ENCODE measurements at places on chromosomes 2 and 18.

GRCh38 chr2:8984855-8985254 is 18.6 kb downstream of the MBOAT2 start:
- DNase-seq: no peak

DNA sequence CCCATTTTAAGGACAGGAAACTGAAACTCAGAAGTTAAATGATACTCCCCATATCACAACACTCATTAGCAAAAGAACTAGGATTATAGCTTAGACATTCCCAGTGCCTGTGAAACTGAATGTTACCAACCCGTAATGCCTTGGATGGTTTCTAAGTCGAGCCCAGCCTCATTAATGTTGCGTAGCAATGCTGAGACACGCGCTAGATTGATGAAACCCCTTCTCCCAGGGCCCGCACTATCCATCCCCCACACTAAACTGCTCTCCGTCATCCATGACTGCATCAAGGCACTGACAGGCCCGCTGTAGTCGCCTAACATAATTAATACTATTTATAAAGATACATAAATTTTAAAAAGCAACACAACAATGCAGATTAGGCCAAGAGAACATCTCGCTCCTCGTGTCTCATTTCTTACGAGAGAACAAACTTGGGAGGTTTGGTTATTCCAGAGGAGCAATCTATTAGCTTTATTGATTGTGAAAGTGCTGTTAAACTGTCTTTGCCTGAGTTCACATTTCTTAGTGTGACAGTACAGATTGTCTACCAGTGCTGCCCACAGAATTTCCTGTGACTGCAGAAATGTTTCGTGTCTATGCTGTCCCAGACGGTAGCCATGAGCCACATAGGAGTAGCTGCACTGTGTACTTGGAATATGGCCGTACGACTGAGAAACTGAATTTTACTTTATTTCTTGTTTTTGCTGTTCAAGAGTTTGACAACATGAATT is 312.2 kb upstream of the RAB12 start:
- no peak for DNase-seq

GRCh38 chr18:79387615-79388014 is 8.1 kb upstream of the NFATC1 start:
- DNase-seq: no peak

GRCh38 chr2:166487171-166487570 is 6.9 kb downstream of the SCN7A start:
- no peak for DNase-seq

- DNase-seq: no peak
Observed at GRCh38 chr2:17962876-17963275, 84.4 kb downstream of the KCNS3 start.

DNA sequence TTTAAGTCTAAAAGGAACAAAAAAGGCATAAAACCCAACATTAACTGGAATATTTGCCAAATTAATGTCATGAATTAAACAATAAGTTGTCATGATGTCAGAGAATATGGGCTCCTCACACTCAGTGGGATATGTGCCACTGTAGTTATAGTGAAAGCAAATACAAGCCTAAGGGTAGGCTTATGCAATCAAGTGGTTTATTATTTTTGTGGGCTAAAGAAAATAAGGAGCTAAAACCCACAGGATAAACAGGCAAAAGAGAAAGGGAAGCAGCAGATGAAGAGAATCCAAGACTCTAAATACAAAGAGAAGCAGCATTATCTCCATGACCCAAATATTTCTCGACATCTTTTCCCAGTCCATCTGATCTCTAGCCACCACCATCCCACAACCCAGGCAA is 17.5 kb downstream of the YWHAQ start:
- no peak for DNase-seq

GRCh38 chr2:216932863-216933548 is 73.1 kb upstream of the TNP1 start:
- DNase-seq: no peak

DNA sequence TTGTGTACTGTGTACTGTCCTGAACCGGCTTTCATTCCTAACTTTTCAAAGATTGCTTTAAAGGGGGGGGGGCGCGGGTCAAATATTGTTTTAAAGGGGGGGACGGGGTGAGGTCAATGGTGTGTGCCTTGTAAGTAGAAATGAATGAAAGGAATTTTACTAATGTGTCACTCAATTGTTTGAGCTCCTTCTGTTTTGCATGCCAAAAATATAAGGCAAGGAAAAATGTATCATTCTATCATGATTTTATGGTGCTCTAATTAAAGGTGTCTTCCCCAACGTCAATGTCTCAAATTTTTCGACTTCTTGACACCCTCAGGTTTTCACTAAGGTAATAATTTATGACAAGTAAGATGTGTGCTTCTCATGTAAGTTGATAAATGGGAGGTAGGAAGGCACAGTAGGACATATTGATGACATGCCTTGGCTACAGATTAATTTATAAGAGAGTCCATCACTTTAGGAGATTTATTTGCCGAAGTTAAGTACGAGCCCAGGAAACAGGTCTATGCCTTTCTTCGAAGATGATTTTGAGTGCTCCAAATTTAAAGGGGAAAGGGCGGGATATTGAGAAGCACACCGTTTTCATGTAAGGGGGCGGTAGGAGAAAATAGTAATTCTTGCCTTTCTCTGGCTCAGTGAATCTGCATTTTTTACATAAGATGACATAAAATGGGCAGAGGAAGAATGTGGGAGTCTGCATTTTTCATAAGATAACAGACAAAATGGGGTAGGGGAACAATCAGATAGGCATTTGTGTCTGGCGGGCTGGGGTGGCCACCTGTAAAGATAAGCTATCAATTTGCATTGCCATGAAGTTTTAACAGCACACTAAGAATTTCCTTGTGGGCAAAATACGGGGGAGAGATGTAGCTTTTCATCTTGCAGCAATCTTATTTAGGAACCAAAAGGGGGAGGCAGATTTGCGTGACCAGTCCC is 1.2 kb upstream of the TRAPPC8 start:
- DNase-seq: no peak

DNA sequence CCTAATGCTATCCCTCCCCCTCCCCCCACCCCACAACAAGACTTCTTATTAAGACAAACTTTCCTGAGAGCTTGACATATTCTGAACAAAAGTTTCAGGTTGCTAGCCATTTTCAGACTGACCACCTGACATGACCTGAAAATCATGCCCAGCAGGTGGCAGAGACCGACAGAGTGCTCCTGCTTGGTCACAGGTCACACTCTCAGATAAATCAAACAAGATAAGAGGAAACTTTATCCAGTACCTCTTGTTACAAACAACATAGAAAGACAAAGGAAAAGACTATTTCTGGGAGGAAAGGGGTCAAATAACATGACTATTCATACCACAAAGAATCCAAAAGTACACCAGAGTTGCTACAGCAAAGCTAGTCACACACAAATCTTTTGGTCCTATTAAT is 107.4 kb downstream of the TMEM200C start:
- DNase-seq: no peak

DNA sequence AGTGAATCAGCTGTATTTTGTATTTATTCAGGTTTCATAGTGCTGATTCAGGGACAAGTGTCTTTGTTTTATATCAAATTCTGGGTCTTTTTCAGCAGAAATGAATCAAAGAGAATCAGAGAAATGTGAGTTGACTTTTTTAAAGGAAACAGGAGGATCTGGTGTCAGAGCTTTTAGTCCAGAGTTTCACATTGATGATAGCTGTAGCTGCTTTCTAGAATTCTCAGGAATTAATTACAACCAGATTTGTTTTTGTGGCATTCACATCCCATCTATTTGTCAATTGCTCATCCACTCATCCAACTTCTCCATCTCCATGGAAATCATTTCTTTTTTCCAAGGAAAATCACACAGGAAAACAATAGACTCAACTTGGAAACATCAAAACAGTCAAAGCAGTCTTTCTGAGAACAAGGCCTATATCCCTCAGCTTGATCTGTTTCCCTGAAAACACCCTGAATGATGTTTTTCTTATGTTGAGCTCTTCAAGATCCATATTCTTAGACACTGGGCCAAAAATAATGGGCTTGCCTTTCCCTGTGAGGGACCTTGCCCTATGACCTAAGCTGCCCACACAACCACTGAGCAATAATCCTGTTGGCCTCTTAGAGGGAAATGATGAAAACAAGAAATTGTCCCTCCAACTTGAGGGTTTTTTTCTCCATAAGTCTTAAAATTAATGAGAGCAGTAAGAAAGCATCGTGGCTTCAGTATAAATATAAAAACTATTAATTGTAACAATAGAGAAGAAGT is 249.5 kb upstream of the FN1 start:
- DNase-seq: no peak

DNA sequence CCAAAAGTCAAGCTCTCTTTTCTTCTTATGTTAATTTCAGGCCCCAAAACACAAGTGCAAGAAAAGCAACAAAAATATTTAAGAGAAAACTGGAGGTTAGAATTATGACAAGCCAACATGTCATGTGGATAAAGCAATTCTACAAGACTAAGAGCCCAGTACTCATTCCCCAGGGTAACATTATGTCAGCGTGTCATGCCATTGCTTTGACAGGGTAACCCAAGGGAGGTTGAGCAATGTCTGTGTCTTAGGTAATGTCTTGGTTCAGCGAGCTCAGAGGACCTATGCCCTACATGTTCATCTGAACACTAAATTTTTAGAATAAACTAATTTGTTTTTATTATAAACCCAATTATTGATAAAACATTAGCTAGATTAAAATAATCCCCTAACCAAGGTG is 173.2 kb upstream of the ZNF804A start:
- no peak for DNase-seq

GRCh38 chr2:230425377-230425776 is 9.4 kb downstream of the SP100 start:
- DNase-seq: no peak

DNA sequence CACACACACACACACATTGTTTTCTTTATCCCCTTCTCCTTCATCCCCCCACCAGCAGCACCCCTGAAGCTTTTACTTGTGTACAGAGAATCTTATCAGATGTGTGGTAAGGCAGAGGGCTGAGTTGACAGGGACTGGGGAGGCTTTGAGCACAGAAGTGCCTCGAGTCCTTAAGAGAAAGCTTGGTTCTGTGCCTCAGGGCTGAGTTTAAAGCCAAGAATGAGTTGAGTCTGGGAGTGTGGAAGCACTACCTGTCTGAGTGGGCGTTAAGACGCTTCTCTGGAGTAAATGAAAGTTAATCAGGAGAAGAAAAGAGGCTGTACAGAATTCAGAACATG is 2.7 kb downstream of the ID2 start:
- no peak for DNase-seq

GRCh38 chr2:160247296-160248035 is 47.4 kb upstream of the ITGB6 start:
- no peak for DNase-seq

GRCh38 chr18:78622907-78623541 is 356.6 kb upstream of the SALL3 start:
- DNase-seq: no peak

- DNase-seq: no peak
Observed at GRCh38 chr2:215280326-215280725, 31.5 kb upstream of the ATIC start.

- no peak for DNase-seq
Observed at GRCh38 chr18:59604877-59605276, 92.3 kb downstream of the CCBE1 start.

DNA sequence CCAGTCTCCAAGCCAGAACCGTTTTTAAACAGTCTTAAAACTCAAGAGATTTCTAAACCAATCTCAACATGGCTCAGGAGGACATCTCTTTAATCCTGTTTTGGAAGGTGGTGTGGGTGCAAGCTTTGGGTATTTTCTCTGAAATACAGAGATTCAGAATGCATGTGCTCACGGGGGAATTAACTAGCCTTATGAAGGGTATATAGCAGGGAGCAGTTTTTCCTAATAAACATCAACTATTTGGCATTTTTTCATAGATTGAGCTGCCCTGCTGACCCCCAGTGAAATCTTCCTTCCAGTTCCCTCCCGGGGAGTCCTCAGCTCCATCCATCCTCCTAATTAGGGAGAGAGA is 122.6 kb downstream of the SMAD7 start:
- no peak for DNase-seq

GRCh38 chr2:196759378-196759706 is 40.1 kb downstream of the GTF3C3 start:
- DNase-seq: no peak

GRCh38 chr18:80213182-80213581 is 34.1 kb downstream of the PARD6G start:
- no peak for DNase-seq

GRCh38 chr2:63842149-63843061 is 709 bp downstream of the UGP2 start:
- DNase-seq: no peak

- DNase-seq: no peak
Observed at GRCh38 chr2:2640818-2641217, 309.7 kb upstream of the MYT1L start.

- DNase-seq: no peak
Observed at GRCh38 chr2:241935774-241936173, 66.2 kb downstream of the RTP5 start.

GRCh38 chr18:77896586-77897252 is 647.1 kb downstream of the GALR1 start:
- DNase-seq: no peak

DNA sequence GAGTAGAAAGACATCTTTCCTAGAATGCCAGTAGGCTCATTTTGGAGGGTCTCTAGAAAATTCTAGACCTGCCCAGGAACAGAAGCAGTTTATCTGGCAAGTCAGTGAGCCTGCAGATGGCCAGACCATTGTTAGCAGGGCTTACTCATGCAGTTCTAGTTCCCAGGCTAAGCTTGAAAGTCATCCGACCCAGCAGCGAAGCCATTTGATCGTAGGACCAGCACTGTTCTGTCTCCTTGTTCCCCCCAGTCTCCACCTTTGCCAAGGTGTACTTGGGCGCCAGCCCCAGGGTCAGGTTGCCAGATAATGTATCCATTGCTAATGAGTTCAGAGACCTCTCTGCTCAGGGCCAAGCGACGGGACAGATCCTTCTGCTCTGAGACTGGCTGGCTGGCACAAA is 70.1 kb downstream of the EPAS1 start:
- no peak for DNase-seq

DNA sequence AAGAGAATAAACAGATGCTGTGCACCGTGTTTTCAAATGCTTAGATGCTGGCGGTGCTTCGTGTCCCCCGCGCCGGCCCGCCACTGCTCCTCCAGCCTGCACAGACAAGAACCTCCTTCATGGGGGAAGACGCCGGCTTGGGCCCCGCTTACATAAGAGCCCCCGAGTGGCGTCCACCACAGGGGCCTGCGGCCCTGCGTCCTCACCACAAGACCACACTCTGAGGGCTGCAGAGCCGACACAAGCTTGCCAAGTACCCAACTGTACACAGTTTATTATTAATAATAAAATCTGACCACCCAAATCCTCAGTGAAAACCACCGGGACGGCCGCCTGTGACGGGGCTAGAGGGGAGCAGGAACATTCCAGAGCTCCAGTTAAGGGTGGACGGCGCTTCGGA is 232.2 kb downstream of the HDAC4 start:
- DNase-seq: no peak

DNA sequence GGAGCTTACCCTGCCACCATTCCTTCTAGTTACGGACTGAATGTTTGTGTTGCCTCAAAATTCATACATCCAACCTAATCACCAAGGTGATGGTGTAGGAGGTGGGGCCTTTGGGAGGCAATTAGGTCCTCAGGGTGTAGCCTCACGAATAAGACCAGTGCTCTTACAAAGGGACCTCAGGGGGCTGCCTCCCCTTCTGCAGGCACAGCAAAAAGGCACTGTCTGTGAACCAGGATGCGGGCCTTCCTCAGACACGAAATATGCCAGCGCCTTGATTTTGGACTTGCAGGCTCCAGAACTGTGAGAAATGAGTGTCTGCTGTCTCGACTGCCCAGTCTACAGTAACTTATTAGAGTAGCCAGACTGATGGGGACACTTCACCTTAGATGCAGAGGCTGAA is 150.4 kb upstream of the HDAC4 start:
- DNase-seq: no peak

- DNase-seq: no peak
Observed at GRCh38 chr2:49225126-49225525, 70.8 kb upstream of the FSHR start.

GRCh38 chr2:19357402-19358241 is 801 bp downstream of the OSR1 start:
- no peak for DNase-seq
